ENCODE measurements at places on chromosomes 6 and 20.

DNA sequence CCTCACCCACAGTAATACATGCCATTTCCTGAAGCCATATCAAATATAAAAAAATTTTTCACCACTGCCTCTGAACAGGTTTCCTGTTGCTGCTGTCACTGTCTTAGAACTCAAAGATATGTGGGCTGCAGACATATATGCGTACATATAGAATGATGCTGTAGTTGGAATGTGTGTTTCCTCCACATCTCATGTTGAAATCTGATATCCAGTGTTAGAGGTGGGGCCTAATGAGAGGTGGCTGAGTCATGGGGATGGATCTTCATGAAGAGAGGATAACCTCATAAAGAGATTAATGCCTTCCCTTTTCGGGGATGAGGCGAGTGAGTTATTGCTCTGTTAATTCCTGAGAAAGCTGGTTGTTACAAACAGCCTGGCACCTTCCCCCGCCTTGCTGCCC lies 7.7 kb upstream of the SCP2D1 start:
- DNase-seq = peak; percentile 46

GRCh38 chr20:47326658-47327268 lies 29.7 kb downstream of the ZMYND8 start:
- DNase-seq = peak; percentile 74

- no peak for DNase-seq
These were observed 95.5 kb upstream of the LGSN start for GRCh38 chr6:63415286-63415685.

DNA sequence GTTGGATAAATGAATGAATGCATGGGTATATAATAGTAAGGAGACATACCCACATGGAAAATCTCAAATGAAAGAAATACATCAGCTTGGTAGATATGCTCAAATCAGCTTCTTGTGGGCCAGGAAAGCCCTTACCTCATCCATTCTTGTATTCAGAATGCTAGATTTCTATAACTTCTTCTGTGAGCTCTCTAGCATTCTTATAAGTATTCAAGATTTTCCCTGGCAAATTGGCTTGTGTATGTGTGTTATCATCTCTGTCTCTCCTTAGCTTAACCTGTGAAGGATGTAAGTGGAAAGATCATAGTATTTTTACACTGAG lies 100.8 kb downstream of the OR2B2 start:
- no peak for DNase-seq

DNA sequence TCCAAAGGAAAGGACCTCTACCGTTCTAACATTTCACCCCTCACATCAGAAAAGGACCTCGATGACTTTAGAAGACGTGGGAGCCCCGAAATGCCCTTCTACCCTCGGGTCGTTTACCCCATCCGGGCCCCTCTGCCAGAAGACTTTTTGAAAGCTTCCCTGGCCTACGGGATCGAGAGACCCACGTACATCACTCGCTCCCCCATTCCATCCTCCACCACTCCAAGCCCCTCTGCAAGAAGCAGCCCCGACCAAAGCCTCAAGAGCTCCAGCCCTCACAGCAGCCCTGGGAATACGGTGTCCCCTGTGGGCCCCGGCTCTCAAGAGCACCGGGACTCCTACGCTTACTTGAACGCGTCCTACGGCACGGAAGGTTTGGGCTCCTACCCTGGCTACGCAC lies 18.8 kb downstream of the PRDM1 start:
- DNase-seq = no peak

DNA sequence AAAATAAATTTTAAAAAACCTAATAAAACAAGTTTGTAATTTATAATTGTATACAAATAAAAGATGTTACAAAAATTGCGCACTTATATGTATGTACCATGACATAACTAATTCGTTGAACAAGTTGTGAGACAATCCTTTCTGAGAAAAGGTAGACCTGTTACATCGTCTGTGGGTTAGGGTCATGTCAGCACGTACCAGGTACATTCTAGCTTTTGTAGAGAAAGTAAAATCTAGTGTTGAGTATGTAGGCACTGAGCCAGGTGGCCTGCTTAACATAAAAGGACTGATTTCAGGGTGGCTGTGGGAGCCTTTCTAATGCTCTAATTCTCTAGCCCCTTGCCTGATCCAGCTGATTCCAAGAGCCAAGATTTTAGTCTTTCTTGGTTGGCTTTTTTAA lies 10.4 kb downstream of the RPL7L1 start:
- no peak for DNase-seq

- DNase-seq = no peak
These were observed 130.4 kb downstream of the PTPRK start for GRCh38 chr6:128389820-128390534.

- DNase-seq = peak; percentile 70
These were observed 153.6 kb downstream of the GMPR start for GRCh38 chr6:16392010-16392409.

GRCh38 chr6:42771741-42772100 lies 10.1 kb upstream of the BICRAL start:
- no peak for DNase-seq

- no peak for DNase-seq
These were observed 31.9 kb upstream of the ZNF831 start for GRCh38 chr20:59131551-59132285.

- peak; percentile 21 for DNase-seq
These were observed 119.9 kb downstream of the HFE start for GRCh38 chr6:26206868-26207801.

Measured in M059J (cell line).